ENCODE measurements at places on chromosomes 12 and 14. TPM values are rescaled to one million over a fixed set of nuclear protein-coding genes. Genes with fewer than 3 reads are reported as not detected.

The SOAT2 gene
- not detected for total RNA-seq

The SIX6 gene
- 0.07 TPM for total RNA-seq

The ARHGEF40 gene
- 63.9 TPM for total RNA-seq

The RIPK3 gene
- not detected for total RNA-seq

The KERA gene
- total RNA-seq, result not detected

DNA sequence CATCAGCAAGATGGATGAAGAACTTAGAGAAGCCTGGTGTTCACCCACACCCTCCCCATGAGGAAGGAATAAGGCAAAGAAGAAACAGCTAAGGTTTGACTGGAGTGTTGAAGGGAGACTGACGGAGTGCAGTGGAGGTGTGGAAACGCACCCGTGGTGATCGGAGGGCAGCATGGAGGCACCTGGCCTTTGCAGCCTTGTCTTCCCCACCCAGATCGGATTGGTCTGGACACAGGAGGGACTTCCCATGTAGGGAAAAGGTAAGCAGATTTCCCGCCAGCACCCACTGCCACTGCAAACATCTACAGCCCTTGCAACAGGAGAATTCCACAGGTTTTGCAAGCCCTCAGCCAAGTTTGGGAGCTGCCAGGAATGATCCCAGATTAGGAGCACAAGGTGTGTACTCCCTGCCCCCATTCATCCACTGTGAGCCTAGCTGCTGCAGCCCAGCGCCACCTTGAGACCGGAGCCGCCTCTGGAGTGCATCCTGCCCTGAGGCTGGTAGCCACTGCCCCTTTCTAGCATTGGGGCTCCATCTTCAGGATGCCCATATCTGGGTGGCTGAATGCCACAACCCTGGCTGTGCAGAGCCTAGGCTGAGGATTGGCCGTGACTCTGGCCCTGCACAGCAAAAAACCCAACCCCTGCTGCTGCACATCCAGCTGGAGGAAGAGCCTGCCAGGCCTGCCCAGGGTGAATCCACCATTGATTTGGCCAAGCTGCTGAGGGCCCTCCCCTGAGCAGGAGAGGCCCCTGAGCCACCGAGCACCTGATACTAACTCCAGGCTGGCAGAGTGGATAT is 411.1 kb downstream of the TMEM121 start:
- DNase-seq, result no peak

GRCh38 chr12:12266873-12267741 is at the start of gene LRP6:
LRP6 (minus strand) TSS chr12:12267044; CDS start chr12:12266735, 309 bp downstream.
- peak; percentile 96 for DNase-seq

DNA sequence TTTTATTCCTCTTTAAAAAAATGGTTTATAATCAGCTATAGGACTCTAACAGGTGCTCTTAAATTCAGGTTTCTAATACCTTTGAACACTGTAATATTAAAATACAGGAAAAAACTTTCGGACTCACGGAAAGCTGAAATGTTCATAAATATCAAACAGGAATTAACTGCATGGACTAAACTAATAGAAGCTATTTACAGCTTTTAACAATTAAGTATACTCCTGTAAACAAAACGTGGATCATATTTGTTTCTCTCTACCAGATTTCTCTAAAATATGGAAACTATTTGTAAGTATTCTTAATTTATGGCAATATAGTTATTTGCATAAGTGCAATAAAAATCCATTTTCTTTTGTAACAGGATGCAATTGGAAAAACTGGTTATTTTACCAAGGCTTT is 108.9 kb upstream of the RESF1 start:
- DNase-seq, result no peak

GRCh38 chr12:6960593-6961277 is 9.6 kb downstream of the PTPN6 start:
- peak; percentile 76 for DNase-seq

GRCh38 chr14:26389646-26390508 is 208.0 kb downstream of the NOVA1 start:
- no peak for DNase-seq

GRCh38 chr14:76117789-76118484 is 33.8 kb upstream of the GPATCH2L start:
- no peak for DNase-seq

GRCh38 chr12:105322070-105322469 is 8.4 kb upstream of the C12orf75 start:
- no peak for DNase-seq

GRCh38 chr14:100723135-100723829 is 3.4 kb upstream of the DLK1 start:
- DNase-seq, result peak; percentile 76
